SJCRH30 (cell line): ENCODE measurements at places on chromosomes 11 and 22. TPM values are rescaled to one million over a fixed set of nuclear protein-coding genes. Genes with fewer than 3 reads are reported as not detected.
A peak's percentile ranks its signal among the peaks of the same experiment; 100 is the strongest.

GRCh38 chr11:103418014-103418413, 308.8 kb downstream of the DYNC2H1 start:
- H3K36me3 ChIP-seq, result no peaks in the 10 kb centered on the region
- no peak overlapping the region for H3K4me3 ChIP-seq
- no peak for DNase-seq
- no peaks in the 10 kb centered on the region for H3K4me1 ChIP-seq

DNA sequence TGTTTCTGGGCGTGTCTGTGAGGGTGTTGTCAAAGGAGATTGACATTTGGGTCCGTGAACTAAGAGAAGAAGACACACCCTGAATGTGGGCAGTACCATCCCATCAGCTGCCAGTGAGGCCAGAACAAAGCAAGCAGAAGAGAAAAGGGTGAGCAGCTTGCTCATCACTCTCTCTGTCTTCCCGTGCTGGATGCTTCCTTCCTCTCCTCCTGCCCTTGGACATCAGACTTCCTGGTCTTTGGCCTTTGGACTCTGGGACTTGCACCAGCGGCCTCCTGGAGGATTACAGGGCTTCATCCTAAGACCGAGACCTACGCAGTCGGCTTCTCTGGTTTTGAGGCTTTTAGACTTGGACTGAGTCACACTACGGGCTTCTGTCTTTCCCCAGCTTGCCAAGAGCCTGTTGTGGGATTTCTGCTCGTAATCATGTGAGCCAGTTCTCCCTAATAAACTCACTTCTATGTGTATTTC, 18.8 kb downstream of the APOL2 start:
- no peaks in the 10 kb centered on the region for H3K36me3 ChIP-seq
- no peaks in the 10 kb centered on the region; the same call in 1 of the 2 replicates for H3K4me1 ChIP-seq
- no peak overlapping the region for H3K4me3 ChIP-seq
- H3K27me3 ChIP-seq, result peaks cover 6% of the 10 kb centered on the region; the same call in 1 of the 2 replicates
- H3K27ac ChIP-seq, result no peak overlapping the region
- DNase-seq, result no peak

The DEPDC7 gene
- 18.3 and 21.8 TPM in 2 replicates for total RNA-seq

The CEP126 gene
- 0.32 and 0.41 TPM in 2 replicates for total RNA-seq

The OR8B4 gene
- total RNA-seq, result not detected in 2 replicates

The MS4A13 gene
- not detected in 2 replicates for total RNA-seq

DNA sequence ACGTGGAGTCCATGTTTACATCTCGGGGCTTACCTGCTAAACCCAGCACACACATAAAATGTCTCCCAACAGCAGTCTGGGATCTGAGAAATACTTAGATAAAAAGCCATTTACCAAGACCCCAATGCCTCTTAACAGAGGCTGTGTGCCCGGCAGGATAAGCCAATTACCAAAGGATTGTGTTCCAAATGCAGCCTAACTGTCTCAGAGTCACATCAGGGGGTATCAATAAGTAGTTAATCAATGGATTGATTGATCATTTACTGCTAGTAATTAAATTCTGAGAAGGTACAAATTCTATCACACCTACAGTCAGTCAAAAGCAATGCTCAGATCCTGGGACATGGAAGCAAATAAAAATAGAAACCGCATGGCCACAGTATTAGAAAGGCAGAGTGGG, 125.6 kb downstream of the DSCAML1 start:
- no peak for DNase-seq
- H3K27ac ChIP-seq, result no peak overlapping the region
- H3K4me3 ChIP-seq, result no peak overlapping the region
- 0 out of 2 replicates have a peak, but pooled peaks cover 4% of the 10 kb centered on the region for H3K27me3 ChIP-seq
- no peaks in the 10 kb centered on the region for H3K36me3 ChIP-seq

DNA sequence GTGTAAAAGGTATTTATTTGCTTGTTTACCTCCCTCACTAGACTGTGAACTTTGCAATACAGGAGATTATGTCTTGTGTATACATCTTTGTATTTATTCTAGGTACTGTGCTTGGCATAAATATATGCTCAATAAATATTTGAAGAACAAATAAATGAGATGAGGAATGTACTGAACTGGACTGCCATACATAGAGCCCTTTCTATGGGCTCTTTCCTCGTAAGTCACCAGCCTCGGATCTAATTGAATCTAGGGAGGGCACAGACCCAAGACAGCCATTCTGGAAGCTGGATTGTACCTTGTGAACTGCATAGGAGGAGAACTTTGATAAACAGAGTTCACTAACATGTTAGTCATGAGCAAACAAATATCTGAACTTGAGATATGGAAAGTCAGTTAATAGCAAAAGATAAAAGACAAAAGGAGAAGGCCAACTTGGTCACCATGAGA, 503.9 kb downstream of the INSC start:
- peaks cover 5% of the 10 kb centered on the region; the same call in 1 of the 2 replicates for H3K27me3 ChIP-seq
- DNase-seq, result no peak

- no peaks in the 10 kb centered on the region for H3K4me1 ChIP-seq
- H3K27ac ChIP-seq, result no peak overlapping the region
- H3K27me3 ChIP-seq, result no peaks in the 10 kb centered on the region
- H3K36me3 ChIP-seq, result peaks cover 37% of the 10 kb centered on the region
- DNase-seq, result peak; percentile 74
Observed at GRCh38 chr22:49894322-49895054, 23.8 kb downstream of the ALG12 start.

DNA sequence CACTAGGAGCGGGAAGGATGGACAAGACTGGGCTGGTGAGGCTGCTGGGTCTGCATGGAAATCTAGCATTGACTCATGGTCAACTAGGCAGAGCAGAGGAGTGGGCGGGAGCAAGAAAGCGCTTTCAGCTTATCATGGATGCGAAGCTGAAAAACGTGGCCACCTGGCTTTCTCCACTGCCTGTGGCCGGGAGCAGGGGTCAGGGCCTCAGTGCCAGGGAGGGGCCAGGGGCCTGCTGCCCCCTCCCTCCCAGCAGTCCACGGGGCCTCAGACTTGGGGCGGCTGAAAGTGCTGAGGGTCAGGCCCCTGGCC, 45.5 kb downstream of the ALX4 start:
- no peak overlapping the region for H3K27ac ChIP-seq
- no peaks in the 10 kb centered on the region for H3K36me3 ChIP-seq
- H3K4me3 ChIP-seq, result no peak overlapping the region
- H3K27me3 ChIP-seq, result no peaks in the 10 kb centered on the region
- no peak for DNase-seq

- H3K4me3 ChIP-seq, result no peak overlapping the region
- H3K36me3 ChIP-seq, result no peaks in the 10 kb centered on the region
- H3K4me1 ChIP-seq, result no peaks in the 10 kb centered on the region
- DNase-seq, result no peak
- H3K27ac ChIP-seq, result no peak overlapping the region
- no peaks in the 10 kb centered on the region for H3K27me3 ChIP-seq
Observed at GRCh38 chr11:60936467-60937143, 12.3 kb downstream of the TMEM132A start.

The SESN3 gene
- total RNA-seq, result 10.5 and 12.2 TPM in 2 replicates

DNA sequence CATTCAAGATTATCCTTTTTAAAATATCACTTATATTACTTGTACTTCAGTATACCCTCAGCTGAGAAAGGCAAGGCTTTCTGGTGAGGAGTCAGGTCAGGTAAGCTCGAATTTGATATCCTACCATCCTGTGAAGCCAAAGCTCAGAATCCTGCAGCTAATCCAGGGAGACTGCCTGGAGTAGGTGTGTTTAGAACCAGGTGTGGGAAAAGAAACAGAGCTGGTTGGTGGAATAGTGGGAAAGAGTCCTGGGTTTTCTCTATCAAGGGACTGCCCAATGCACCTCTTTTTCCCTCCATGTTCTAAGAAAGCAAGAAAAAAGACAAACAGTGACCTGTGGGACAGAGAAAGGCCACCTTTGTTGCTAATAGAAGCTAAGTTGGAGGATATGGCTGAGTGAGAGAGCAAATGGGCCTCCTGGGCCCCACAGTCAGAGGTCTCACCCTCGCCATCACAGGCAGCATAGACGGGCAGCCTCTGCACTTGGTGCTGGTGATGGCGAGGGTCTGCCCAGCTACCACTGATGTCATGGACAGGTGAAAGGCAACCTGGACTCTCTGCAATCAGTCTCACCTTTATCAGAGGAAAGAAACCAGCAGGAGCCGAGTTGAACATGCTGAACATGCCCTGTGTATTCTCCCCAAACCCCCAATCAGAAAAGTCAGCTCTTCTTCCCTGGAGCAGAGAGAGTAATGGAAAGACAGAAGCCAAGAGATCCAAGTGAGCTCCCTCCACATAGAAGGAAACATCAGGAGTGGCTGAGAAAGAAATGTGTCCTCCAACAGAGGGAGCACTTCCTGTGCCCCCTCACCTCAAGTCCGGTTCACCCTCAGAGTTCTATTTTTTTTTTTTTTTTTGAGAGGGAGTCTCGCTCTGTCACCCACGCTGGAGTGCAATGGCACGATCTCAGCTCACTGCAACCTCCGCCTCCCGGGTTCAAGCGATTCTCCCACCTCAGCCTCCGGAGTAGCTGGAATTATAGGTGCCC, 491.3 kb downstream of the BUD13 start:
- no peaks in the 10 kb centered on the region for H3K36me3 ChIP-seq
- H3K4me1 ChIP-seq, result no peaks in the 10 kb centered on the region
- no peaks in the 10 kb centered on the region for H3K27me3 ChIP-seq
- H3K4me3 ChIP-seq, result no peak overlapping the region
- no peak for DNase-seq
- no peak overlapping the region for H3K27ac ChIP-seq

The MS4A12 gene
- not detected in 2 replicates for total RNA-seq

The TSGA10IP gene
- not detected in 2 replicates for total RNA-seq

The OR5B21 gene
- not detected in 2 replicates for total RNA-seq

- peaks cover 15% of the 10 kb centered on the region for H3K4me1 ChIP-seq
- no peak overlapping the region for H3K27ac ChIP-seq
- DNase-seq, result no peak
- H3K27me3 ChIP-seq, result no peaks in the 10 kb centered on the region
- H3K36me3 ChIP-seq, result peaks cover 11% of the 10 kb centered on the region; the same call in 1 of the 2 replicates
Observed at GRCh38 chr11:112237451-112237850, 11.2 kb downstream of the PTS start.

The INSC gene
- total RNA-seq, result not detected in 2 replicates

- no peaks in the 10 kb centered on the region for H3K4me1 ChIP-seq
- no peak for DNase-seq
- H3K36me3 ChIP-seq, result no peaks in the 10 kb centered on the region
- no peak overlapping the region for H3K27ac ChIP-seq
Observed at GRCh38 chr11:44351898-44352498, 42.1 kb upstream of the ALX4 start.

DNA sequence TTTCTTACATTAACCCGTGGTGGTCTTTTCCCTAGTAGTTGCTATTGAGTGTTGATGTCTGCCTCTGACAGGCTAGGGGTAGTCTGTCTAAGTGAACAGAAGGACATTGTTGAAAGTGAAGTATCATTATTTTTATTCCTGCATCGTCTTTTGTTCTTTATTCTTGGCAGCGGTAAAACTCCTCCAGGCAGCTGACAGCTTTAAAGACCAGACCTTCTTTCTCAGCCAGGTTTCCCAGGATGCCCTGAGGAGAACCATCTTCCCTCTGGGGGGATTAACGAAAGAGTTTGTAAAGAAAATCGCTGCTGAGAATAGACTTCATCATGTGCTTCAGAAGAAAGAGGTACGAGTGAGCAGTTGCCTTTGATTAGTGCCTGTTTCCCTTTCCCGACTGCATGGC, 14.6 kb downstream of the TRMU start:
- no peaks in the 10 kb centered on the region for H3K4me1 ChIP-seq
- peaks cover 64% of the 10 kb centered on the region for H3K36me3 ChIP-seq
- H3K4me3 ChIP-seq, result no peak overlapping the region
- H3K27ac ChIP-seq, result no peak overlapping the region
- H3K27me3 ChIP-seq, result no peaks in the 10 kb centered on the region
- no peak for DNase-seq

GRCh38 chr22:40432625-40433024, 62.2 kb downstream of the SGSM3 start:
- H3K4me1 ChIP-seq, result peaks cover under 1% of the 10 kb centered on the region
- DNase-seq, result no peak
- H3K27ac ChIP-seq, result no peak overlapping the region
- H3K4me3 ChIP-seq, result no peak overlapping the region

- no peaks in the 10 kb centered on the region for H3K36me3 ChIP-seq
- no peak overlapping the region for H3K4me3 ChIP-seq
- no peaks in the 10 kb centered on the region for H3K27me3 ChIP-seq
- H3K27ac ChIP-seq, result no peak overlapping the region
- H3K4me1 ChIP-seq, result no peaks in the 10 kb centered on the region
- DNase-seq, result no peak
Observed at GRCh38 chr11:127109796-127110480, 109.4 kb upstream of the KIRREL3 start.

DNA sequence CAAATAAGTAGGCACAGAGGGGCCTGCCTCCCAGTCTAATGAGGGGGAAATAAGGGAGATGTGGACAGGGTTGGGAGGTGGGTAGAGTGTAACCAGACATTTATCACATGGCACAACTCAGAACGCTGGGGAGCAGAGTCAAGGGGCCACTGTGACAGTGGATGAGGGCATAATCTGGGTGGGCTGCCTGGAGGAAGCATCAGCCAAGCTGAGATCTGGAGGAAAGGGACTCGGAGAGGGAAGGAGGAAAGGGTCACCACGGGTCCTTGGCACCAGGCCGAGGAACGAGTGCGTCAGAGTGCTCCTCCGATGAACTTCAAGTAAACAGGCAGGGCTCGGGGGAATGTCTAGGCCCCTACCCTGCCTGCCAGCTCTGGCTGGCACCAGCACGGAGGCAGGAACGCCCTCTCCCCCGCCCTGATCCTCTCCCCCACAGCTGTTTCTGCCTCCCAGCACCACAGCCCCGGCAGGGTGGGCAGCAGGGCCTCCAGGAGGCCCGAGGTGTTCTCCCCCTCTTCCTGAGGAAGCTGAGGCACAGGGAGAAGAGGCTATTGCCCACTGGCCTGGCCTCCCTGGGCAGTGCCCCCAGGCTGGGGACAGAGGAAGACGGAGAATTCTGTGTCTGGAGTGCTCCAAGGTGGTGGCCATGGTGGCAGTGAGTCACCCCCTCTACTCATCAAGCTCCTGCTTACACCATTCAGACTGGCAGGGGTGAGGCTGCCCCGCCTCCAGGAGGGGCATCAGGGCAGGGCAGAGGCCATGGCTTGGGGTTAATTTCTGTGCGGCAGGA, 4.2 kb downstream of the ALDH3B1 start:
- peaks cover 37% of the 10 kb centered on the region for H3K4me1 ChIP-seq
- no peaks in the 10 kb centered on the region for H3K27me3 ChIP-seq

GRCh38 chr22:50396751-50397370, 53.7 kb downstream of the PPP6R2 start:
- H3K27me3 ChIP-seq, result no peaks in the 10 kb centered on the region
- peaks cover 9% of the 10 kb centered on the region; the same call in 1 of the 2 replicates for H3K4me1 ChIP-seq
- peaks cover 50% of the 10 kb centered on the region for H3K36me3 ChIP-seq
- DNase-seq, result peak; percentile 39
- H3K27ac ChIP-seq, result no peak overlapping the region
- H3K4me3 ChIP-seq, result no peak overlapping the region

- H3K4me3 ChIP-seq, result no peak overlapping the region
- H3K4me1 ChIP-seq, result no peaks in the 10 kb centered on the region
Observed at GRCh38 chr22:48359613-48359965, 1468.1 kb downstream of the BRD1 start.

GRCh38 chr11:35239471-35240075, 100.6 kb downstream of the CD44 start:
- H3K27ac ChIP-seq, result no peak overlapping the region
- H3K4me1 ChIP-seq, result no peaks in the 10 kb centered on the region
- no peaks in the 10 kb centered on the region for H3K36me3 ChIP-seq
- DNase-seq, result no peak
- H3K27me3 ChIP-seq, result 0 out of 2 replicates have a peak, but pooled peaks cover 3% of the 10 kb centered on the region
- H3K4me3 ChIP-seq, result no peak overlapping the region

- no peak overlapping the region for H3K4me3 ChIP-seq
- H3K4me1 ChIP-seq, result no peaks in the 10 kb centered on the region
- H3K36me3 ChIP-seq, result no peaks in the 10 kb centered on the region
Observed at GRCh38 chr11:71173709-71174108, 78.7 kb downstream of the SHANK2 start.
